ENCODE measurements at places on chromosomes 2 and 18.
A peak's percentile ranks its signal among the peaks of the same experiment; 100 is the strongest.

DNA sequence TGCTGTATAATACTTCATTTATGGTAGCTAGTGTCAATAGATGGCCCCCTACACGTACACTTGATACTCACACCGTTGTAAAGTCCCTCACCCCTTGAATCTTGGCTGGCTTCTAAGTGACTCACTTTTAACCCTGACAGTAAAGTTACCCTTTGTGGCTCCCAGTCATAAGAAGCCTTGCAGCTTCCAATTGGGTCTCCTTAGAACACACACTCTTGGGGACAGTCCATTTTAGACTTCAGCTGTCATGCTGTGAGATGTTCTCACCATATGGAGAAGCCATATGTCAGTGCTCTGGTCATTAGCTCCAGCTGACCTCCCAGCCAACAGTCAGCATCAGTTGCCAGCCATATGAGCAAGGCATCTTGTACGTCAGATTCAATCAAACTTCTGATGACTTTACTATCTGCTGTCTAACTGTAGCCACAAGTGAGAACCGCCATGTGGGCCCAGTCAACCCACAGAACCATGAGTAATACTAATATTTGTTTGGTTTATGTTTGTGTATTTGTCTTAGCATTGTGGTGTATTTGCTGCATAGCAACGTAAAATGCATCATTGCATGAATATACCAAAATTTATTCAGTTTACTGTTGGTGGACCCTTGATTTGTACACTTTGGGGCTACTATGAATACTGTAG lies 68.3 kb downstream of the PTPN4 start:
- no peak for ATAC-seq

GRCh38 chr18:49459404-49460171 lies 857 bp downstream of the DYM start:
- ATAC-seq = no peak

GRCh38 chr2:12577091-12577490 lies 139.6 kb upstream of the TRIB2 start:
- no peak for ATAC-seq

DNA sequence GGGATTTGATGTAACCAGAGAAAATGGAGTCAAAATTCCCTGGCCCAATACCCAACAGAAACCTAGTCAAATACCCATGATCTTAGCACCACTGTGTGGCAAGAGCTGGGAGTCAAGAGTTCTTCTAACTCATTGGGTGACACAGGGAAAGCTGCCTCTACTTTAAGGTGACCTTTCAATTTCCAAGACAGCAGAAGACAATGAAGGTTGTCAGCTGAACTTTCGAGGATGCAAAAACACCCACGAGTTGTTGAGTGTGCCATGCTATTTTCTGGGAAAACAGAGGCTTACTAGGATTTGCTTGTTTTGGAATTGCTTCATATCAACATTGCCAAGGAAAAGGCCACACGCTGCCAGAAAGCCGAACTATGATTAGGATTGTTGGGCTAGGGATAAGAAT lies 61.6 kb upstream of the CYRIA start:
- ATAC-seq = peak; percentile 36
